RPMI7951 (cell line): ENCODE measurements at places on chromosomes 4 and X. TPM values are rescaled to one million over a fixed set of nuclear protein-coding genes. Genes with fewer than 3 reads are reported as not detected.

The PRIMPOL gene
- total RNA-seq = 23.7 and 30.9 TPM in 2 replicates

The ARAP2 gene
- under 0.01 and 0.20 TPM in 2 replicates for total RNA-seq

The FAM114A1 gene
- total RNA-seq = 150 and 162 TPM in 2 replicates

The GJB1 gene
- not detected in 2 replicates for total RNA-seq

The NCAPG gene
- total RNA-seq = 69.1 and 82.1 TPM in 2 replicates

The VBP1 gene
- 106 and 112 TPM in 2 replicates for total RNA-seq

The TAF7L gene
- 0.12 TPM in 1 of 2 replicates, not detected in the other for total RNA-seq

The EPHA5 gene
- total RNA-seq = 0.29 and 0.36 TPM in 2 replicates

The SCML2 gene
- 4.1 and 6.3 TPM in 2 replicates for total RNA-seq
